ENCODE measurements at places on chromosomes 5 and 9. TPM values are rescaled to one million over a fixed set of nuclear protein-coding genes. Genes with fewer than 3 reads are reported as not detected.

FOXD4 gene
- 0.60 TPM for total RNA-seq

AGXT2 gene
- not detected for total RNA-seq

DNA sequence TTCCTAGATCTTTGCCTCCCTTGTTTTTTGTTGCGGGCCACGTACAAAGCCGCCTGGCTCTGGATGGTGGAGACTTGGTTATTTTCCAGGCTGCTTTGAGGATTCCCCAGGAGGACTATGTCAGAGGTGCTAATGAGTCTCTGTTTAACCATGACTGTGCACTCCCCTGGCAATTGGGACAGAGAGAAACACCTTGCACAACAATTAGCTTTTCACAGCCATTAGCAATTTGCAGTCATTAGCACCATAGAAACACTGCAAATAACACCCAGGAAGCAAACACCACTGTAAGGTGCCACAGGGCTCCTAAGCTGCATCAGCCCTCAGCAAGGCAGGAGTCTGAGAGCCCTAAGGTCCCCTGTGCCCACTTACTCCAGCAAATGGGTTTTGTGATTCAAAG lies 201.0 kb upstream of the VLDLR start:
- no peak for DNase-seq

ARAP3 gene
- total RNA-seq = 38.2 TPM

GRCh38 chr5:96340357-96340756 lies 92.7 kb downstream of the PCSK1 start:
- DNase-seq = no peak

DNA sequence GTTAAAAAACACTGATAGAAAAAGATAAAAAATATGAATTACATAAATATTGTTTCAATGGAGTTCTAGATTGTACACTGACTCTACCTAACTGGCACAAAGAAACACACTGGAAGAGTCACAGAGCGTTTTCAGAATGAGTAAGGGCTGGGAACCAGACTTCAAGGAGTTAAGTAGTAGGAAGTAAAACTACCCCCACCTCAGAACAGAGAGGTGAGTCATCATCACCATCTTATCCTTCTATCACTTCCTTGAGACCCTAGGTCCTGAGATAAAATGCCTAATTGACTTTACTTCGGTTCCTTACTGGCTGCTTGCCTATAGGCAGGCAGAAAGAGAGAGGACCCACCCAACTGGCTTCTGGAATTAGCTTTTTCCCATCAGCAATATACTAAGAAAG lies 79.7 kb downstream of the ELAVL2 start:
- no peak for DNase-seq

MTAP gene
- 44.7 TPM for total RNA-seq

DNA sequence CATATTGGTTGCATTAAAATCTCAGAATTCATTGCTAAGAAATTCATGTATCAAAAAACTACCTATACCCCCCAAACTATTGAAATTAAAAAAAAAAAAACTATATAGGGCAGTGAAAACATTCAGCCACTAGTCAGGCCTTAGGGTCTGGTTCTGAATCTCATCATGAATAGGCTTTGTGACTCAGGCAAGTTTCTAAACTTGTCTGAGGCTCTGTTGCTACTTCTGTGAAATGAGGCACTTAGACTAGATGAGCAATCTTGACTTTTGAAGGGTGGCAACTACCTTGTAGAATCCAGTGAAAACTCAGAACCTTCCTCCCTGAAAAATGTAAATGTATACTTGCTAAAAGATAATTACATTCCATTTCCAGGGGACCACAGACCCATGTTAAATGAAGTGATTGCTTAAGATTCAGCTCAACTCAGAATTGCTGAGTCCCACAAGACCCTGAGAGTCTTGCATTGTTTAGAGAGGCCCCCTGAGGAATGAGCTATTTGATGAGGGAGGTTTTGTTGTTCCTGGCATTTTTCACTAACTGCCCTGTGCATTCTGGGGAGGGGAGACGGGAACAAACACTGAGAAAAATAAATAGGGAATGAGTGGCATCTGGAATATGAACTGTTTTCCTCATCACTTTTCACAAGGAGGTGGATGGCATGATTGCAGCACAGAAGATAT lies 29.5 kb downstream of the RAI14 start:
- no peak for DNase-seq

GRCh38 chr9:115213818-115214334 lies 95.9 kb upstream of the TNC start:
- DNase-seq = no peak
